ENCODE measurements at places on chromosomes 4 and X.

GRCh38 chr4:26574563-26574962 lies 9.3 kb upstream of the TBC1D19 start:
- no peak for DNase-seq

DNA sequence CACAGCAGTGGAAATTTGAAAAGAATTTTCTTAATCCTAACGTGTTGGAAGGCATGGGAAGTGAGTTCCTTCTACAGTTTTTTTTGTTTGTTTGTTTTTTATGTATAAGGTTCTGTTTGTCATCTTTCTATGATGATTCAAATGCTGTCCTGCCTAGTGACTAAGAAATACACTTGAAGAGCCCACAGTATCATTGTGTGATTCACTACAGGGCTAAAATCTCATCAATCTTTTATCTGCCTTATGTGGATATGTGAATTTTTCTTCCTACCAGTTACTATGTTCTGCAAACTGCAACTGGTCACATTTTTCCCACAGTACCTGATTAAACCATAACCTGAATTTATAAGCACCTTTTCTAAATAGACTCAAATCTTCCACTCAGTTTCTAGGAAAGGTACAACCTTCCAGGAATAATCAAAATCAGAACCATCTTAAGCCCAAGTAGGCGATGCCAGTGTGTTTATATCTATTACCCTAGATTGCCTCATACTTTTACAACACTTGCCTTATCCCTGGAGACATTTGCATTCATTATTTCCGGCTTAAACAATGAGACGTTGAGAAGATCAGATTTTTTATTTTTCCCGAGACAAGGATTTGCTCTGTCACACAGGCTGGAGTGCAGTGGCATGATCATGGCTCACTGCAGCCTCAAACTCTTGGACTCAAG lies 214.6 kb upstream of the GALNT7 start:
- DNase-seq = no peak

DNA sequence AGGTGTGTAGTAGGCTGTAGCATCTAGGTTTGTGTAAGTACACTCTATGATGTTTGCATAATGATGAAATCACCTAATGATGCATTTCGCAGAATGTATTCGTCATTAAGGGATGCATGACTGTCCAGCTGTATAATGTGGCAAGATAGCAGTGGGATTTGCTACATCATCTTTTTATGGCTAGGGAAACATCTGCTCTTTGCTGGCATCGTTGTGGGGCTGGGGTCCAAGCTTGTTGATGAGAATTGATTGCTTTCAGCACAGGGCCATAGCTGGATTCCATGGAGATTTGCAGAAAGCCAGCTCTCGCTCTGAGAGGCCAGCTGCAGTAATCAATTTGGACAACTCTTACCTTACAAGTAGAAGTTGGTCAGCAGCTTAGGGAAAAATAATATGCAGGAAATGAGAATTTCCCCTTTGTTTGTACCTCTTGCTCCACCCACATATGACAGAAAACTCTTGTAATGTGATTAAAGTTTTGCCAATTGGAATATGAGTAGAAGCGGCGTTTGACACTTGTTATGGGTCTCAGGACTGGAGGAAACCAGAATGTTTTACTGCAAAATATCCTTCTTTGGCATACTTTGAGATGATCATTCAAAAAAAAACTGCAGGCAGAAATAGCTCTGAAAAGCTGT lies 310.5 kb downstream of the RAPGEF2 start:
- DNase-seq = no peak

- no peak for DNase-seq
Observed at GRCh38 chr4:182807767-182808548, 109.2 kb downstream of the DCTD start.

- no peak for DNase-seq
Observed at GRCh38 chr4:24747234-24747975, 48.0 kb upstream of the SOD3 start.

DNA sequence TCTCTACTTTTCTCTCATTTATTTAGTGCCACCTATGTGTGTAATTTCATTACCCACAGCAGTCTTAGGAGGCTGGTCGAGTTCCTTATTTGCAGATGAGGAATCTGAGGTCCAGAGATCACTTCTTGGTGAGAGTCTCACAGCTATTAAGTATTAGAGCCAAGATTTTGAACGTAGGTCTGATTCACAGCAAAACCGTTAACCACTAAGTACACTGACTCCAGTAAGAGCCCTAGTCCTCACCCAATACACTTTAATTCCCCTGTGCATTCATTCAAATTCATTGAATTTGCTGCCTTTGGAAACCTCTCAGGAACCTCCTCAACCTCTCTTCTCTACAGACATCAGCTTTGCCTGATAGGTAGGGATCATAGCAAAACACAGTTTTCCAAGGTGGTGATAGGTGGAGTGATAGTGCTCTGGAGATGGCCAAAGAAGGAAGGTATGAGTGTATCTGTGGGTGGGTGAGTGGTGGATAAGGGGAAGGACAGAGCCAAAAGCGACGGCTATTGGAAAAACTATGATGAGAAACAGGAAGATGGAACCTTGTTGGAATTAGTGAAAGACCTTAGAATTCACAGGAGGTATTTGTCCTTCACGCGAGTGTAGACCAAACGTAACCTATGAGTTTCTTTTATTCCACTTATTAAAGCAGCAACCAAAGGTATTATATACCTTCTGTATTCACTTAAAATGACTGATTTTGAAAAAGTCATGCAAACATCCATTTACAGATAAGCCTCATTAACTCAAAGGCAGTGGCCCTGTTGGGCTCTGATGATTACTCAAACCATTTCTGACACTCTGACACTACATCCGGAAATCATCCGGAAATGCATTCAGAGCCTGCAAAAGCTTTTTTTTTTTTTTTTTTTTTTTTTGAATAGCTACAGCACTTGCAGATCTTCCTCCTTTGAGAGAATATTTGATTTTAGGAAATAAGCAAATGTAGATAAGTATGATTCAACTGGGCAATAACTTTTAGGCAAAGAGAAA lies 6.3 kb downstream of the FMR1 start:
- DNase-seq = no peak

GRCh38 chr4:163611182-163611581 lies 116.7 kb downstream of the TMA16 start:
- DNase-seq = no peak

DNA sequence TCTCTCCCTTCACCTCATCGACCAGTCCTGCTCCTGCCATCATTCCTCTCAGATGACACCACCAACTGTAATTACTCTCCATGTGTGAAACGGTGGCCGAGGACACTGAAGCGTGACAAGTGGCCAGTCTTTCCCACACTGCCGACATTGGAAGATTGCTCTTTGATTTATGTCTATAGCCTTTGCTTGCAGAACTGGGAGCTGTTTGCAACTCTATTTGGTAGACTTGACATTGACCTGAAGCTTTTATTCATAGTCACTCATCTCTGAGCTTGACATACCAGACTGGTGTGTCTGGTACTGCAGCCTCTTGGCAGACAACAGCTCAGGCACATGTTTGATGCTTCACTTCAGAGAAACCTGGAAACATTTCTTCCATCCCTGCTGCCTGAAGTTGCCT lies 121.8 kb upstream of the GALNT7 start:
- DNase-seq = no peak

- DNase-seq = no peak
Observed at GRCh38 chr4:82780752-82781231, 17.8 kb downstream of the SCD5 start.

DNA sequence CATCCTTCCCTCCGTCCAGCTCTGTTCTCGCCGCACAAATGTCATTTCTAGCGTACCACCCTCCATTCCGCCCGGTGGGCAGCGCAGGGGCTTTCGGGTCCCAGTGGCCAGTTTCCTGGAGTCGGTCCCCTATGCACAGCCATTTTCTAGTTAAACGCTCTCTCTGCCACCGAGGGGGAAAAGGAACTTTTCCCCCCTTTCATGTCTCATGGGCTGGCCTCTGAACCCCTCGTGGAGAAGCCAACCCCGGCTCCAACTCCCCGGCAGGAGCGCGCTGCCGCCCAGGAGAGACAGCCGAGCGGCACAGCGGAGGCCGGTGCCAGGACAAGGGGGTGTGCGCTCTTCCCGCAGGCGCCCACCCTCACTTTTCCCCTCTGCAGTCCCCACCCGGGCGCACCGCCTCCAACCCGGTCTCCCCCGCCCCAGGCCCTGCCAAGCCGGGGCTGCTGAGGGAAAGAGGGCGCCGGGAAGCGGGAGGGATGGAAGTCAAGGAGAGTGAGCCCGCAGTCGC lies 662 bp downstream of the APBB2 start:
- DNase-seq = peak; percentile 21

DNA sequence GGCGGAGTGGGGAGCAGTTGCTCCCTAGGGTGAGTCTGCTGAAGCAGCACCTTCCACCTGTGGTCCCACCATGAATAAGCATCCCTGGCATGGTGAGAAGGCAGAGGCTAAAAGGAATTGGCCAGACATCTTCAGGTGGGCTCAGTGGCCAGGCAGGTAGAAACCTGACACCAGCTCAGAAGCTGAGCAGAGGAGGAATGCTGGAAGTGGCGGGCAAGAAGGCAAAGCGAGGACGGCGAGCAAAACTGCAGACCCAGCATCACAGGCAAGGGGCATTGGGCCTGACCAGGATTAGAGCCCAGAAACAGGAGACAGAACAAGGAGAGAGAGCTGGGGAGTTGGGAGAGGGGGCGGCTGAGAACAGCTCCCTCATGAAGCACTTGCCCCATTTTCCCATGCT lies 25.3 kb downstream of the TSC22D3 start:
- no peak for DNase-seq

DNA sequence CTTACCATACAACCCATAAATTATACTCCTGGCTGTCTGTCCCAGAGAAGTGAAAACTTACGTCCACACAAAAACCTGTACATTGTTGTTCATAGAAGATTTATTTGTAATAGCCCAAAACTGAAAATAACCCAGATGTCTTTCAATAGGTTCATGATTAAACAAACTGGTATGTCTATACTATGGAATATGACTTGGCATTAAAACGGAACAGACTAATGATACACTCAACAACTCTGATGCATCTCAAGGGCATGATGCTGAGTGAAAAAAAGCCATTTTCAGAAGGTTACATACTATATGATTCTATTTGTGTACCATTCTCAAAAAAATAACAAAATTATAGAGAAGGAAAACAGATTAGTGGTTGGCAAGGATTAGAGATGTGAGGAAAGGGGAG lies 11.6 kb upstream of the MND1 start:
- no peak for DNase-seq

- DNase-seq = no peak
Observed at GRCh38 chr4:3784454-3785291, 18.5 kb downstream of the ADRA2C start.

- DNase-seq = no peak
Observed at GRCh38 chr4:25760518-25761157, 102.2 kb downstream of the SEL1L3 start.

GRCh38 chrX:36803151-36803550 lies 205.0 kb upstream of the FAM47C start:
- DNase-seq = no peak

DNA sequence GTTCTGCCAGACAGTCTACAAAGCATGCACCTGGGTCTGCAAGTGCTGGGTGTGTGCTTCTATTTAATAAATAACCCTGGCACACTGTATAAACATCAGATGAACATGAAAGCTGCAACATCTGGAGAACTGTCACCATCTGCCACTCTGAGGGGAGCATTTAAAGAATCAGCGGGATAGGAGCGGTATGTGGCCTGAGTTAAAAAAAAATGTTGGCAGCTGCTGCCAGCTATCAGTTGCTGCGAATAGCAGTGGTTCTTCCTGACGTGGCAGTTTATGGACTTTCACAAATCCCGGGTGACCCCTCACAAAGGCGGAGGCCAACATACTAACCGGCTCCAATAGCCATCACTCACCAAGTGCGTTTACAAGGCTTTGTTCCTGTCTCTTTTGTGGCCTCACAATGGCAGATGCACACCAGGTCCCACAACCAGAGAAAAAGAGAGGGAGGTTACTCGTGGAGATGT lies 95.1 kb downstream of the RASL11B start:
- no peak for DNase-seq

DNA sequence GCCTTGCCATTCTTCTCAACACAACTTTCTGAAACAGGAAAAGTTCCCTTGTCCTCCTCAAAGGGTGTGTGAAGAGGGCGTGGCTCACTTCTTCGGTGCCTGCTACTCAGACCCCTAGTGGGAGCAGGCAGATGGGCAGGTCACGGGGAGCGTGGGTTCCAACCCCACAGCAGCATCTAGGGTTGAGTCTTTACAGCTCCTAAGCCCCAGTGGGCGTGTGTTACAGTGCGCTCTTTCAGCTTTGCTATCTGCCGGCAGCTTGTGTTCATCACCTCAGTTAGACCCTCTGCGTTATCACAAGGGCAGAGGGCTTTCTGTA lies 57.5 kb upstream of the KLF3 start:
- no peak for DNase-seq

DNA sequence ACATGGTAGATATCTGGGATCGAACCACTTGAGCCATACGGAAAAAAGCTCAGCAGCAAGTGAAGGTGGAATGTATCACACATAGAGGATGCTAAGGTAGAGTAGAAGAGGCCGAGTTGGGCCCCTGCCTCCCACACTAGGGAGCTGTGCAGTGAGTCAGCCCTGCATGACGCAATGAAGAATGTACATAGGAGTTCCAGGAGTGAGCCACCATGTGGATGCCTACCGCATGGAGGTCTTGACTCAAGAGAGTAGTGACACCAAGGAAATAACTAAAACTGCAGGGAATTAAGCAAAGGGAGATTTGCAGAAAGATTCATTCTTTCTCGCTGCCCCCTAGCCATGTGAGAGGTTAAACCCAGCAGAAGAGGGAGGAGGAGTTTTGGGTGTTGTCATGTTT lies 389.6 kb upstream of the IGFBP7 start:
- no peak for DNase-seq

GRCh38 chrX:119618439-119618838 lies 12.2 kb upstream of the NKRF start:
- no peak for DNase-seq

DNA sequence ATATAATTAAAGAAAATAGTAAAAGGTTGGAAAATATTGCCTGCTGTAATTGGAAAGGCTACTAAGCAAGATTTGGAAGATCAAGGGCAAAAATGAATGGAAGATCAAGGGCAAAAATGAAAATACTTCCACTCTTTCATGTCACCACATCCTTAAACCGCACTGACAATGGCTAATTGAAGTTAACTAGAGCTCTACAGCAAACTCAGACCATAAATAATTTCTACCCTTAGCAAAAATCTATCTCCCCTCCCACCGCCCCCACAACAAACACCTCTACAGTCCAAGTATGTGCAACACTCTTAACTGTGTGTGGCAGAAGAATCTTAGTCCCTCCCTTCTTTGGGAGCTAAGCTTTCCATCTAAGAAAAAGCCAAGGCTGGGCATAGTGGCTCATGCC lies 27.1 kb downstream of the ATP11C start:
- DNase-seq = no peak

- DNase-seq = no peak
Observed at GRCh38 chrX:15269120-15269519, 763 bp downstream of the ASB9 start.

GRCh38 chr4:66357316-66357715 lies 687.0 kb upstream of the EPHA5 start:
- DNase-seq = no peak
